ENCODE measurements at places on chromosomes 2 and 18.

DNA sequence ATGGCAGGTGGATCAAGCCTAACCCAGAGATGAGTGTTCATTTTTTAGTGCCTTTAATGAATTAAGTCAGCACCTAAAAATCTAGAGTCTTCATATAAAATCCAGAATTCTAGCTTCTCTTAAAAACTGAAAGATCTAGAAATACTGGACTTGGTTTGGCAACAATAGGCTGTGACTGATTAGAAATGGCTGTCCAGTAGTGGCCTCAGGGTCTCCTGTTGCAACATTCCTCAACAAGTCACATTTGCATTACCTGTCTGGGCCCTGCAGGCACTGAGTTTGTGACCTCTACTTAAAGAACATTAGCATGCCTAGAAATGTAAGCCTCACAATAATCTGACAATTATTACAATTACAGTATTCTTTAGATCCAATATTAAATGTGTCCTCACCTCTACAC, 33.1 kb downstream of the MBD2 start:
- DNase-seq: no peak

DNA sequence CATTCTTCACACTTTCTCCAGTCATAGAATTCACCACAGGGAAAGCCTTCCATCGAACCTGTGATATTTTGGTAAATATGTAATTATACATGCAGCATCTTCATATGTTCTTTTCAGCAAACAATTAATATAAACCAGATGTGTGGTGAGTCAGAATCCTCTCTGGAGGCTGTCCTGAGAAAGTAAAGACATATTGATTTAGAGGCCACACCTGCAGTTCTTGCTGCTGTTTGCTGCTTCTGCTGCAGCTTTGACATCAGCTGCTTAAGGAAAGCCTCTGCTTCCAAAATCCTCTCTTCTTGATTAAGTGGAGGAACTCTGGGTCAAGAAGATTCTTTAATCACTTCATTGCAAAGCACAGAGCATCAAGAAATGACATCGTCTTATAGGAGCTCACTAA, 568.8 kb upstream of the ZEB2 start:
- DNase-seq: no peak

DNA sequence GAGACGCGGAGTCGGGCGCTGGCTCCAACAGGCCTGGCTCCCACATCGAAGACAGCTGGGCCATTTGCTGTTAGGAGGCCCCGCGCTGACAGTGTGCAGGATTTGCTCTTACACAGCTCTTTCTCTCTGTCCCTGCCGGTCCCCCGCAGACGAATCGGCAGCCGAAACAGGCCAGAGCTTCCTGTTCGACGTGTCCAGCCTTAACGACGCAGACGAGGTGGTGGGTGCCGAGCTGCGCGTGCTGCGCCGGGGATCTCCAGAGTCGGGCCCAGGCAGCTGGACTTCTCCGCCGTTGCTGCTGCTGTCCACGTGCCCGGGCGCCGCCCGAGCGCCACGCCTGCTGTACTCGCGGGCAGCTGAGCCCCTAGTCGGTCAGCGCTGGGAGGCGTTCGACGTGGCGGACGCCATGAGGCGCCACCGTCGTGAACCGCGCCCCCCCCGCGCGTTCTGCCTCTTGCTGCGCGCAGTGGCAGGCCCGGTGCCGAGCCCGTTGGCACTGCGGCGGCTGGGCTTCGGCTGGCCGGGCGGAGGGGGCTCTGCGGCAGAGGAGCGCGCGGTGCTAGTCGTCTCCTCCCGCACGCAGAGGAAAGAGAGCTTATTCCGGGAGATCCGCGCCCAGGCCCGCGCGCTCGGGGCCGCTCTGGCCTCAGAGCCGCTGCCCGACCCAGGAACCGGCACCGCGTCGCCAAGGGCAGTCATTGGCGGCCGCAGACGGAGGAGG, 3.5 kb downstream of the GDF7 start:
- DNase-seq: no peak

- no peak for DNase-seq
Observed at GRCh38 chr18:48811401-48811800, 139.4 kb downstream of the SMAD7 start.

DNA sequence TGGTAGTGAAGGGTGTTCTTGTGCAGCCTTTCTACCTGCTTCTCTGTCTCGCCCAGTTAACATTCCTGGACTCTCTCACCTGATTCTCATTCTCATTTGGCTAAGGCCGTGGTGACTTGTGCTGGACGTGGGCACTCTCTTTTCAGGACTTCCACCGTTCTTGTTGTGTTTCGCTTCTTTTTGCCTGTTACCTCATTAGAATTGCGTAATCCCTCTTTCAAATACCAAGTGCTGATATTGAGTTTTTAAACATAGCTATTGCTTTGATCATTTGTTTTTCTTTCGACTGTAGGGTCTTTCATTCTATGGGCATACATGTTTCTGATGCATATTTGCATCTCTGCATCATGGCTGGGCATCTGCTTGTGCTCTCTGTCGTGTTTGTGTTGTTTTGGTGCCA, 287.0 kb downstream of the ALPK2 start:
- DNase-seq: no peak

GRCh38 chr2:56260415-56260814, 76.6 kb downstream of the CCDC85A start:
- no peak for DNase-seq

GRCh38 chr18:54089749-54090459, 134.6 kb downstream of the MBD2 start:
- no peak for DNase-seq

GRCh38 chr2:200212862-200213425, 93.5 kb upstream of the SPATS2L start:
- no peak for DNase-seq
